ENCODE measurements at places on chromosomes 4 and X.
A peak's percentile ranks its signal among the peaks of the same experiment; 100 is the strongest.

- no peak for DNase-seq
Measured at GRCh38 chr4:120927801-120928409, 5.4 kb upstream of the PRDM5 start.

- DNase-seq: no peak
Measured at GRCh38 chrX:147838465-147839131, 73.1 kb upstream of the FMR1 start.

GRCh38 chr4:152606753-152607152 lies 70.9 kb upstream of the FBXW7 start:
- no peak for DNase-seq

- DNase-seq: no peak
Measured at GRCh38 chr4:102321260-102321995, 23.9 kb downstream of the SLC39A8 start.

DNA sequence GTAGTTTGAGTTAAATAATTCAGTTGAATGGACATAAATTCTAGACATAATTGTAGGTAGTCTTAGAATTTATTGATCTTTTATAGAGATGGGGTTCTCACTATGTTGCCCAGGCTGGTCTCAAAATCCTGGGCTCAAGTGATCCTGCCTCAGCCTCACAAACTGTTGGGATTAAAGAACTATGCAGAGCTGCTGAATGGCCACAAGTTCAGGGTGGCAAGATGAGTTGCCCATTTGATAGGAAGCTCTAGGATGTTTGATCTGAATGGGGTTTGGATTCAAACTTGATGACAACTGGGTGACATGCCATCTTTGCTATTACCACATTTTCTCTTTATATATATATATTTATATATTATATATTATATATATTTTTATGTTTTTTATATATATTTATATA lies 3.6 kb downstream of the RPL36A start:
- DNase-seq: no peak

DNA sequence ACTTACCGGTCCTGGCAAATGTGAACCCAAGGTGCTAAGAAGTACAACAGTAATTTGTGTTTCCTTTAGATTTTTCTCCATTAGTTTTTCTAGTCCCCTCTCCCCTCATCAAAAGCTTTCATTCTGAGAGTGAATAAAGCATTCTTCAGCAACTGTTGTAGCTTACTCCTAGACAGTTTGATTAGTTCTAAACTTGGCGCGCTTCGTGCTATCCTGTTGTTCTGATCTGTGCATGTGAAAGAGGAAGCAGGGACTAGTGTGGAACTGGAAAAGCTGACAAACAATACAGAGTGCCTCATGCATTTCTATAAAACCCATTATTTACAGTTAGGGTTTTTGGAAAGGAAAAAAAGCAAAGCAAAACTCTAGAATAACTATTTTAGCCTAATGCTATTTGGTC lies 556.9 kb upstream of the SLIT2 start:
- DNase-seq: no peak

DNA sequence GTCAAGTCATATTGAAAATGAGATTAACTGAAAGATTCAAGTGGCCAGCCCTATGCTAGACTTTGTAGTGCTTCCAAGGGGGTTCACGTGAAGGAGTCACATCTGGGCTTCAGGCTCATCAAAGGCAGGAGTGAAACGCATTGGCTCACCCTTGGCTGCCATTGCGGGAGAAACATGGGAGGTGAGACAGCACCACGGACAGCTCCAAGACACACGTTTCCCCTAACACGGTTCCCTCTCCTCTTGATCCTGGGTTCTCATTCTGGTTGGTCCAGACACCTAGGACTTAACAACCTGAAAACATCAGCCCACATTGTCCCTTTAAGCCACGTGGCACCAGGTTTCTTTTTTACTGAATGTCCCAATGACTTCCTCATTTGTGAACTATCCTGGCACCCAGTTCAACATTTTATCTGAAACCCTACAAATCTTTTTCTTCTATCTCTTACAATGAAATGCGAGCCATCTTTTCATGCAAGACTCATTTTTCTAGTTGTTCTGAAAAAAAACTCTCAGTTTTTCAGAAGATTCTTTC lies 279.0 kb upstream of the VCX3A start:
- no peak for DNase-seq

GRCh38 chr4:125313497-125313896 lies 1.3 kb upstream of the FAT4 start:
- peak; percentile 43 for DNase-seq

DNA sequence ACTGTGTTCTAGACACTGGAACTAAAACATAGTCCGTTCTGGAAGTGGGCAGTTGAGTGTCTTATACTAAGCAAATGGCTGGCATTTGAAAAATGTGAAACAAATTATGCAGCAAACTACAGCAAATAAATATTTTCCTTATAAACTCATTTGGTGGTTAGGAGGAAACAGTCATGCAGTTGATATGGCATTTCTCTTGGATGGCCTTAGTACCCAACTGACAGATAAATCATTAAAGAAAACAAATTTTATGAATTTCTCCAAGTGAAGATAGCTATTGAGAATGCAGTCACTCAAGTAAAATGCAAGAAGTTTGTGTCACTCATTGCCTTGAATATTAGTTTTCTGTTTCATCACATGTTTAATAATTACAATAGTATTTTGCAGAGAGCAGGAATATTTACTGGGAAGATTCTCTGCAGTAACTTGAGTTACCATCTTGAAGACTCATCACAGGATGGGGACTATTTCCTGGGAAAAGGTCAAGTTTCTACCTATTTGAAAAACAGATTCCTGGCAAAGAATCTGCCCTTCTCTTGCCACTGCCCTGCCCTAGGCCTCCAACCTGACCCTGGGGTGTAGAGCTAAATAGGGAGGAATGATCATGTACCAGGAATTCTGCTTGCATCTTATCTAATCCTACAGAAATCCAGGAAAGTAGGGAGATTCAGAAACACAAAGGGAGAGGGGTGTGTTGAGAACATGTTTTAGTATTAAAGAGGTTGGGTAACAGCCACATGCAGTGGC lies 105.9 kb downstream of the SH3RF1 start:
- DNase-seq: no peak

DNA sequence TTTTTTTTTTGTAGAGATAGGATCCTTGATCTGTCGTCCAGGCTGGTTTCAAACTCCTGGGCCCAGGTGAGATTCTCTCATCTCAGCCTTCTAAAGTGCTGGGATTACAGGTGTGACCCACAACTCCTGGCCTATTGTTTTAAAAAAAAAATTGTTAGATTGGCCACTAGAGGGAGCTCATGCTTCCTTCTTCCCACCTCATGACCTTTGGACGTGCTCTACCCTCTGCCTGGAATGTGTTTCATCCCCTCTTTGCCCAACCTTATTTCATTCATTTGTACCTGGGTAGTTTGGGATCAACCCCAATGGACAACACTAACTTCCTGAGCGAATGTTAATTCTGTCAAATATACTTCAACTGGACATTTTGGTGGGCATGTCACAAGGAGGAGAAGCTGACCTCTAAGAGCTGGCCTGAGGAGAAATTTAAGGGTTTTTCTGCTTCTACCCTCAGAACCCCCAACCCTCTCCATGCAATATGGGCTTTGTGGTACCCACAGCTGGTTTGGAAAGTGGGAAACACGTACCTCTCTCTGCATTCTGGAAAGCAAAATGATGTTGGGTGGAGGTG lies 6.4 kb downstream of the PPEF2 start:
- no peak for DNase-seq

DNA sequence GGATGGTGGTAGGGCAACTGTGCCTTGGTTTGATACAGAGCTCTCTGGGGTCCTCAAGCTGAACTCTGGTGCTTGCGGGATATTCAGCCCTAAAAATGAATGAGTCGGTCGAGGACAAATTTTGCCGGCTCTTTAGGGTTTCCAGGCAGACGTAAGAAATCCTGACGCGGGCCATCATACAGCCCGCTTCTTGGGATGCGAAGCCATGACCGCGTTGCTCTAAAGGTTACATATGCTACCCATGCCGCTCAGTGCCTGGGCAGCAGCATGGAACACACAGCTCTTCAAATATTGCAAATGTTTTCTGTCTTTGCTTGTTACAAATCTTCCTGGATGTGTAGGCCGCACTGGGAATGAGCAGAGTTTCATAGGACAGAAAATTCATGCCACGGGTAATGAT lies 55.6 kb downstream of the NBDY start:
- no peak for DNase-seq

- no peak for DNase-seq
Measured at GRCh38 chrX:112513154-112513553, 166.6 kb downstream of the LHFPL1 start.

DNA sequence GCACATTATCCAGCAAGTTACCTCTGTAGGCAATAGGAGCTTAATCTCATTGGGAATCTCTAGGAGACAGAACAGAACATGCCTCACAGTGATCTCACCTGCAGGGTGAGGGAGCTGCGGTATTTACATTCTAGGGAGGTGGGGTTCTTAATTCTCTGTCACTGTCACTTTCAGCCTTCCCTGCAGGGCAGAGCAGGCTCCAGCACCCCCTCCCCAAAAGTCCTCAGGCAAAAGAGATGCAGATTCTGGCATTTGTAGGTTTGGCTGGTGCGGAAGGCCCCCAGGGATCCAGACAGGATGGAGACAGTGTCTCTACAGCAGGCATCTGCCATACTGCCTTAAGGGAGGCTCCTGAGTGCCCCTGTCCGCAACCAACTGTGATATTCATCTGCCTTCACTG lies 166.4 kb upstream of the ATP6AP2 start:
- DNase-seq: no peak

DNA sequence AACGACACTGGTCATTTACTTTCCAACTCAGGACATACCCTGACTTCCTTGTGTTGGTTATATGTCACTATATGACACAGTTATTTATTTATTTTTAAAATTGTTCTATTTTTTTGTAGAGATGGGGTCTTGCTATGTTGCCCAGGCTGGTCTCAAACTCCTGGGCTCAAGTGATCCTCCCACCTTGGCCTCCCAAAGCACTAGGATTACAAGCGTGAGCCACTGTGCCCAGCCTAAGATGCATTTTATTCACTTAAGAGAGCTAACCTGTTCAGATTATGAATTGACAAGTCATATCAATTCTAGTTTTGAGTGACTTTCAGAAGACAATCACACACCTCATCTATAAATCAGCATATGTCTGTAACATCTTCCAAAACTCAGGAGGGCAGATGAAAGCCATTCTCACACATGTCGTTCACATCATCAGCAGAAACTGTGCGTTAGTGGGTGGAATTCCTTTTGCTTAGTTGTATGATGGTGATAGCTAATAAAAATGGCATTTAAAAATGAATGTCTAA lies 9.4 kb upstream of the RHOH start:
- no peak for DNase-seq

DNA sequence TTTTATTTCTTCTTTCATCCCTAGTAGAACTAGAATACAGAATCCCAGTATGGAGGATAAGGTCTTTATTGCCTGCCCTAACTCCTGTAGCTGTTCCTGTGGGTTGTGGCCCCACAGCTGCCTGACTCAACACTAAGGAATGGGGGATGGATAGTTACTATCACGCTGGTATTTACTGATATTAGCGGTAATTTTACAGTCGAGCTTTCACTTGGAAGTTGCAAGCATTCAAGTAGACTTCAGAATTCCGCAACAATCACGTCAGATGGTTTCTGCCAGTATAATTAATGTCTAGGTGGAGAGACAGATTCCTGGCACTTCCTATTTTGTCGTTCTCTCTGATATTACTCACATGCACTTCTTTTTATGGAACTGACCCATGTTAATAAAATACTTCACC lies 489.8 kb downstream of the PABPC4L start:
- DNase-seq: no peak

DNA sequence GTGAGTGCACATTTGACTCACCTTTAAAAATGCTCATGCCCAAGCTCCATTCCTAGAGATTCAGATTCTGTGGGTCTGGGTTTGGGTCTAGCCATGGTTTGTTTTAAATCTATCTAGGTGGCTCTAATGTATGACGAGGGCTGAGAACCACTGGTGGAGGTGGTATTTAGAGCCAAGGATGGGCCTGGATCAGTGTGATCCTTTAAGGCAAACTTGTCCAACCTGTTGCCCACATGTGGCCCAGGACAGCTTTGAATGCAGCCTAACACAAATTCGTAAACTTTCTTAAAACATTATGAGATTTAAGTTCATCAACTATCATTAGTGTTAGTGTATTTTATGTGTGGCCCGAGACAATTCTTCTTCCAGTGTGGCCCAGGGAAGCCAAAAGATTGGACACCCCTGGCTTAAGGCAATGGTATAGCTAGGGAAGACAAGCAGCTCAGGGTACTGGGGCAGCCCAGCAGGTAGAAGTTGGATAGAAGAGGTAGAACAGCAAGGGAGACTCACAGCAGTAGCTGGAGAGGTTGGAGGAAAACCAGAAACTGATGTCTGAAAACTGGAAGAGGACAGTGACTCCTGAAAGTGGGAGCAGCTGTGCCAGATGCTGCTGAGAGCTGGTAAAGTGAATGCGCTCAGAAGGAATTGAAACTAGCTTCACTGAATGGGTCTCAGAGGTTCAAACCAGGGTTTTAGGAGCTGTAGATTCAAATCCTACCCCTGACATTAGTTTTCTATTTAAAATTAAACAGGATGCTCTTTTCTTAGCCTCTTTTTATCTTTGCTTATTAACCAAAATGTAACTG lies 18.2 kb downstream of the ADD1 start:
- DNase-seq: no peak

- DNase-seq: no peak
Measured at GRCh38 chrX:121823406-121823805, 776.0 kb downstream of the GLUD2 start.

GRCh38 chrX:276581-277201 lies 4.5 kb upstream of the PLCXD1 start:
- DNase-seq: no peak

DNA sequence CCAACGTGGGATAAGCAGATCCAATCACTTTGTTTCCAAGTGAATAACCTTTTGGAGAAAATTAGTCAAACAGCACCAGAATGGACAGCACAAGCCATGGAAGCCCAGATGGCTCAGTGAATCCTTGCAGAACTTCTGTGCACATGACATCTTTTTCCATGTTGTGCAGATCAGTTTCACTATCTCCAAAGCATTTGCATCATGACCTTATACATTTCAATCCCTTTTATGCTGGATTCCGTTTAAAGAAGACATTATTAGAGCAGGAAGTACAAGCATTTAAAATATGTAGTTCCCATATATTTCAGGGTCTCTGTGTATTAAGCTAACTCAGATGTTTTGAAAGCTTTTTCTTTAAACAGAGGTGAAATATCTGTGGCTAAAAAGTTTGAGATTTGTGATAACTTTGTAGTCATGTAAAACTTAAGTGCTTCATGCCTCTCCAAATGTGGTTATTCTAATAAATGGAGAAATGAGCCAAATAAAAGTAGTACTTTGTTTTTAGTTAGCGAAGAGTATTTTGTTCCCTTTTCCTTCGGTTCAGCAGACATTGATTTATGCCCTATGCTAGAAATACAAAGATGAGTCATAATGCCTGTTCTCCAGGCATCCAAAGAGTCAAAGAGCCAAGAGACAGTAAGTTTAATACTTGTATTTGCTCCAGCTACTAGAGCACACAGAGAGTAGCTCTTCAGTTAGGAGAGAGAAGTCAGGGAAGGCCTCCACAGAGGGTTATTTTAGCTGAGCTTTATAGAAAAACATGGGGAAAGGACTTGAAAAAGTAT lies 39.0 kb downstream of the PLAC8 start:
- DNase-seq: no peak
